ENCODE measurements at places on chromosomes 16 and 17.

DNA sequence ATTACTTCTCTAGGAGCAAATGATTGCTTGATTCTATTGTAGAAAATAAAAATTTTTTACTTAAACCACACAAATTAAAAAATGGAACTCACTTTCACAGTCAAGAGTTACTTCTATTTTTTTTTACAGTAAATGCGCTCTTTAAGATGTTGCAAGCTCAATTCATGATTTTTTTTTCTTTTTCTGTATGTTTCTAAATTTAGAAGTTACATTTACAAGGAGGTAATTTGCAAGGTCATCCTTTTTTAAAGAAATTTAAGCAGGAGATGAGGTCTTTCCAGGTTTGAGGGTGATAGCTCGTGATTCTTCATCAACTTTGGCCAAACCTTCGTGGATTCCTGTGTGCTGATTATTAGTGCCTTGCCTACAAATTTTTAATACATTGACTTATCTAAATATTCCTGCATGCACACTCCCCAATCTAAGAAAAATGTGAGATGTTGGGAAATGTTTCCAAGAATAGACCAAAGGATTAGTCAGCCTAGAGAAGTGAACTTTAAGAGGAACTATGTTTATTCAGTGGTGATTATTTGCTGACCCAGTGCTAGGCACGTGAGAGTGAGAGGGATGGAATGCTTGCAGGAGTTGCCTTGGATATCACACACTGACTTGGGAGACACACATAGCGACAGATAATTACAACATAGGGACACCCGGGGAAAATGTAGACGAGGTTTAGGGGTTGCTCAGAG is 429.8 kb downstream of the MAF start:
- no peak for DNase-seq

- no peak for DNase-seq
Observed at GRCh38 chr17:71387456-71387855, 733.4 kb upstream of the SOX9 start.

- DNase-seq, result no peak
Observed at GRCh38 chr16:77594799-77595596, 127.3 kb upstream of the NUDT7 start.

- no peak for DNase-seq
Observed at GRCh38 chr16:35795361-35796029, 2336.1 kb downstream of the TP53TG3F start.

DNA sequence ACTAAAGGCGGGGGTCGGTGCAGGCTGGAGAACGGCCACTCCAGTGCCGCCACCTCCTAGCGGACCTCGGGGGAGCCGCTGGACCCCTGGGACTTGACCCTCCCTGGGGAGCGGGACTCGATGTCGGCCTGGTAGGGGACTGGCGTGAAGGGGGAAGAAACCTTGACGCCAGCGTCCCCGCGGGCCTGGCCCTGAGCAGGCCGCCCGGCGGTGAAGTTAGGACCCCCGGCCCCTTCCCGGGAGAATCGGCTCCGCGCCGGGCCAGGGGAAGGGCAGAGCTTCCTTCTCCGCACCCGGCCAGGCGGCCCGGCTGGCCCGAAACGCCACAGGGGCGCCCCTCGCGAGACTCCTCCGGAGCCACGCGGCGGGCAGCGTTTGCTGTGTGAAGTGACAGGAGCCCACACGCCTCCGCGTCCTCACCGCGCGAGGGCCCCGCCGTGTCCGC is 389 bp downstream of the DUS1L start:
- DNase-seq, result no peak

DNA sequence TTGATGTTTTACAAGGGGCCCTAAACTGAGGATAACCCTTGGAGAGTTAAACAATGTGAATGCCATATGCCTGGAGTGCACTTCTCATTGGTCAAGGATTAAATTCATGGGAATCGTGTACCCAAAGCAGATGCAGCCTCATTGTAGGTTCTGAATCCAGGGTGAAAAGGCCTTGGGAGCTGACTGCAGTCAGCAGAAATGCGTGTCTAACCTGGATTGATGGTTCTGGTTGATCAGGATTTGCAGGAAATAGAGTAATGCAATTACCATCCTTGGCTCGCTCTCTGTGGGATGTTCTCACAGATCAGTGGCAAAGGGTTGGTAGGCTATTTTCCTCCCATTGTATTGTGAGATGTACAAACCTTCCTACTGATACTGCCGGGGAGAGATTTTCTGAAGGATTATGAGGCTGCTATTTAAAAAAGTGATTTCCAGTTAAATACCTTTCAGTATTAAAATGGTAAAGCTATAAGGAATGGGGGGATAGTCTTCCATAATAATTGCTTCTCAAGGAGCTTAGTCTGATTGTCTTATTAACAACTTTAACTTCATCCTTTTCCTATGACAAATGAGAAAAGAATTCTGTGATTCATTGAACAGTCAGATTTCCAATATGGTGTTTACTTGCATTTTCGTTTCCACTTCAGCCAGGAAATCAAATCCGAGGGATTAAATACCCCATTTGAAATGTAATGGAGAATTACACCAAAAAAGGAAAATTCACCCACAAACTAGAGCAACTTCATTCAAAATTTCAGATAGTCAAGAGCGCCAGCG is 1028.1 kb upstream of the EEF2KMT start:
- DNase-seq, result no peak

- DNase-seq, result peak; percentile 23
Observed at GRCh38 chr17:56978441-56979090, 635 bp downstream of the SCPEP1 start.

- no peak for DNase-seq
Observed at GRCh38 chr17:38777641-38778250, 21.6 kb downstream of the PIP4K2B start.

DNA sequence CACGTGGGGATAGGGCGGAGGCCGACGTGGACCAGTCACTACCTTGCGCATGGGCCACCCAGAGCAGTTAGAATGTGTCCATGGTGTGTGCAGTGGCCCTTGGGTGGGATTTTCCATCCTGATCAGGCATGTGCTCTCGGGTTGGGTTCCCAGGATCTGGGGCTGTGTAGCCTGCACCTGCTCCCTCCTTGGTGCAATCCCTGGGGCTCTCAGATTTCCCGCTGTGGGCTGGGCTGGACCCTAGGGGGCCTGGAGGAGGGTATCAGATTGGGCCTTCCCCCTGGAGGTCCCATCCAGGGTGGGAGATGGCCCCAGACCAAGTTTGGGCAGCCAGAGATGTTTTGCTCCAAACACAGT is 1.3 kb downstream of the SMTNL2 start:
- no peak for DNase-seq

GRCh38 chr17:41664172-41664457 is 24.6 kb upstream of the EIF1 start:
- no peak for DNase-seq

DNA sequence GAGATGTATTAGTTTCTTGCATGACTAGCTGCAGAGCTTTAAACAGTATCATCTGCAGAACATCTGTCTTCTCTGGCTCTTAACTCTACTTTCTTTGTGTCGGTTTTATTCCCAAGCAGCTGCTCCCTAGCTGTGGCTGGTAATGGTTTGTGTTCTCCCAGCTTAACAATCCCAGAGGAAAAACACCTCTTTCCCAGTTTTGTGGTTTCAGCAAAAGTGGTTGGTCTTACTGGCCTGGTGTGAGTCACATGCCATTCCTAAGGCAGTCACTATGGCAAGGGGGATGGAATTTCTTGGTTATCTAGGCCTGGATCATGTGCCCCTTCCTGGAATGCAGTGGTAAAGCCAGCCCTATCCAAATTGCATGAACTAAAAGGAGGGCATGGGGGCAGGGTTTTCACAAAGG is 27.5 kb downstream of the OMG start:
- DNase-seq, result no peak

DNA sequence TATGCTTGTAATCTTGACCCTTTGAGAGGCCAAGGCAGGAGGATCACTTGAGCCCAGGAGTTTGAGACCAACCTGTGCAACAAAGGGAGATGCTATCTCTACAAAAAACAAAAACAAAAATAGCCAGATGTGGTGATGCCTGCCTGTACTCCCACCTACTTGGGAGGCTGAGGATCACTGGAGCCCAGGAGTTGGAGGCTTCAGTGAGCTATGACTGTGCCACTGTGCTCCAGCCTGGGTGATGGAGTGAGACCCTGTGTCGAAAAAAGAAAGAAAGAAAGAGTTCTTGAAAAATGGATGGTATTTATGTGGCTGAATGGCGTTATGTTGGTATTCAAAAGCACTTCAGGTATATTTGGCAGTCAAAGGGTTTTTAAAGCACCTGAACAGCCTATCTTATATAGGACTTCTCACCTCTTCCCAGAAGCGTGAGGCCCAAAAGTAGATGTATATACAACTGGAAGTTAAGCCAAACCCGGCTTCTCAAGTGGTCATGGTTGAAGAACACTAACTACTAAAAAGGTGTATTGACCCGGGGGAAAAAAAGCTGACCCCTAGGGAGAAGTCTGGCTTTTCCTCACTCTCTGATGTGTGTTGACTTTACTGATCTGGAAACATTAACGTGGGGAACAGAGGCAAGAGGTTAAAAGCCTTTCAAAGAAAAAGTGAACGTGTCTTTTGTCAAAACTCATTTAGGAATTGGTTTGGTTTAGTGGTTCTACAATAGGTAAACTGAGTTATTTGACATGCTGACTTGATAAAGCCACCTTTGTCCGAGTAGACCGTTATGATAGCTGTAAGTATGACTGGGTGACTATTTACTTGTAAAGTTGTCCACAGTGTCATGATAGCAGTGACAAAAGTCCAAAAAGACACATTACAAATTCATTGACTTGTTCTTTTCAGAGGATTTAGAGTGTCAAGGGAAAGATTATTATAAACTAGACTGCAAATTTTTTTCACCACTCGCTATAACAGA is 183.4 kb downstream of the IRX3 start:
- DNase-seq, result no peak

- no peak for DNase-seq
Observed at GRCh38 chr17:79792984-79793923, 3.6 kb downstream of the CBX8 start.

GRCh38 chr16:87792205-87792565 is 26.4 kb upstream of the KLHDC4 start:
- no peak for DNase-seq

DNA sequence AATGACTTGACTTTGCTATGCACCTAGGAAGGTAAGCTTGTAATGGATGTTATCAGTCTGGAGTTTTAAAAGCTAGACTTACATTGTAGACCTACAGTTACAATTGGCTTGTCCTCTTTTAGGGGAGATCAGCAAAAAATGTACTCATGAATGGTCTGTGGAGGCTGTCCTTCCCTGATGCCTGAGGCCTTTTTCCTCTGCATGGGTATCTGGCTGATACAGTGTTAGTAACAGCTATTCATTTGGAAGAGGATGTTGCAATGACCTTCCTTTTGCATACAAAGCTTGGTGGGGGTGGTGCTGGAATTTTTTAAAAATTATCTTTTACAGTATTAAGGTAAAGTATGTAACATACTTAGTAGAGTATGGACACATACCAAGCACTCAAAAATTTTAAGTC is 525.5 kb downstream of the KIF2B start:
- no peak for DNase-seq

DNA sequence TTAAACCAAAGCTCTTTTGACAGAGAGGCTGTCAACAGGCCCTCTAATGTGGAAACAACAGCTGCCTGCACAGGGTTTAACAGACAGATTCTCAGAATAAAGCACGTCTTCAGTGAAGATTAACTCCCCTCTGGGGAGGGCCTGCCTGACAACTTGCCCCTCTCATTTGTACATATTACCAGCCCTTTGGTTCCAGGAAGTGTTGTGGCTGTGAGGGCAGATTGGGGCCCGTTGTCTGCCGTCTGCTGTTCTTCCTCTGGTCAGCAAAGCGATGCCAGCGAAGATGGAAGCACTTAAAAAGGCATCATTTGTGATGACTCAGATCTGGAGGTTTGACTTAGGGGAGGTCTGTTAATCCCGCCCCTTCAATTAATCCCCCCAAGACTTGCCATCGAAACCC is 177.0 kb upstream of the IRX6 start:
- no peak for DNase-seq

GRCh38 chr17:36142806-36143205 is 33.6 kb downstream of the TBC1D3B start:
- DNase-seq, result no peak

GRCh38 chr17:43219746-43220380 is 8.2 kb downstream of the TMEM106A start:
- DNase-seq, result no peak

GRCh38 chr17:63275318-63275970 is 170.7 kb downstream of the CYB561 start:
- no peak for DNase-seq

DNA sequence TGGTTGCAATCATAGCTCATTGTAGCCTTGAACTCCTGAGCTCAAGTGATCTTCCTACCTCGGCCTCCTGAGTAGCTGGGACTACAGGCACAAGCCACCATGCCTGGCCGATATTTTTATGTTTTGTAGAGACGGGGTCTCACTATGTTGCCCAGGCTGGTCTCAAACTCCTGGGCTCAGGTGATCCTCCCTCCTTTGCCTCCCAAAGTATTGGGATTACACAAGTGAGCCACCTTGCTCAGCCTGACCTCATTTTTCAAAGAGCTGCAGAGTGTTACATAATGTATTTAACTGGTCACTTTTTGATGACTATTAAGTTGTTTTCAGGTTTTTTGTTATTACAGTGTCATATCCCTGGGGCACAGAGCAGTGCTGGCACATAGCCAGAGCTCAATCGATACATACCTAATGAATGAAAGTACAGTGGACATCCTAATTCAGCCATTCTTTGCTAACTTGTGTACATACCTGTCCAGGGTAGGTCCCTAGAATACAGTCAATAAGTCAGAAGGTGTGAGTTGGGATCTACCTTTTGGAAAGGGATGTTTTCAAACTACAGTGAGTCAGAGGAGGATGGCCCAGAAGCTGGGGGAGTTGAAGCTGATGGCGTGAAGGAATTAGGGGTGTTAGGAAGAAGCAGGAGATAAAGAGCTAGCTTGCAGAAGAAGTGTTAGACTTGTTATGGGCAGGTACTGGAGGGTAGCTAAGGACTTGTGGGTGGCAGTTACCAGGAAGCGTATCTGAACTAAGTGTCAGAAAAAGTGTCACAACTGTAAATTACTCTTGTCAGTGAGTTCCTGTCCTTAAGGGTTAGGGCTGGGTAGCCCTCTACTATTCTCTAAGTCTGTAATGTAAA is 20.1 kb upstream of the CYLD start:
- no peak for DNase-seq

DNA sequence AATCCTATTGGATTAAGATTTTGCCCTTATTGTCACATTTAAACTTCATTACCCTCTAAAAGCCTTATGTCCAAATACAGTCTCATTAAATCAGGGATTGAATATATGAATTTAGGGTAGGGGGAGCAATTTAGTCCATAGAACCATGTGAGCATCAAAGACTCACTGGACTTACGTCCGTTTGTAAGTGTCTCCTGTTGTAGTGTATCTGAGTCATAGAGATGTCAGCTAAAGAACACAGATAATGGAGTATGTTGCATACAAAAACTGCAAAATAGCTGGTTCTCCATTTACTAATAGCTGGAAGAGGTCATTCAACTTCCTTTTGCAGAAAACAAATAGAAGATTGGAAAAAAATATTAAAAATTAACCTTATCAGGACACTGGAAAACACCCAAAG is 599.1 kb upstream of the SOX9 start:
- DNase-seq, result no peak

All from CD8-positive, alpha-beta T cell (primary cell).